Activated T-helper 1 cell treated with anti-CD3 and anti-CD28 coated beads, Interleukin-2, amount 50 U/mL, for 16 hours (primary cell): ENCODE measurements at places on chromosomes 11 and 22.

DNA sequence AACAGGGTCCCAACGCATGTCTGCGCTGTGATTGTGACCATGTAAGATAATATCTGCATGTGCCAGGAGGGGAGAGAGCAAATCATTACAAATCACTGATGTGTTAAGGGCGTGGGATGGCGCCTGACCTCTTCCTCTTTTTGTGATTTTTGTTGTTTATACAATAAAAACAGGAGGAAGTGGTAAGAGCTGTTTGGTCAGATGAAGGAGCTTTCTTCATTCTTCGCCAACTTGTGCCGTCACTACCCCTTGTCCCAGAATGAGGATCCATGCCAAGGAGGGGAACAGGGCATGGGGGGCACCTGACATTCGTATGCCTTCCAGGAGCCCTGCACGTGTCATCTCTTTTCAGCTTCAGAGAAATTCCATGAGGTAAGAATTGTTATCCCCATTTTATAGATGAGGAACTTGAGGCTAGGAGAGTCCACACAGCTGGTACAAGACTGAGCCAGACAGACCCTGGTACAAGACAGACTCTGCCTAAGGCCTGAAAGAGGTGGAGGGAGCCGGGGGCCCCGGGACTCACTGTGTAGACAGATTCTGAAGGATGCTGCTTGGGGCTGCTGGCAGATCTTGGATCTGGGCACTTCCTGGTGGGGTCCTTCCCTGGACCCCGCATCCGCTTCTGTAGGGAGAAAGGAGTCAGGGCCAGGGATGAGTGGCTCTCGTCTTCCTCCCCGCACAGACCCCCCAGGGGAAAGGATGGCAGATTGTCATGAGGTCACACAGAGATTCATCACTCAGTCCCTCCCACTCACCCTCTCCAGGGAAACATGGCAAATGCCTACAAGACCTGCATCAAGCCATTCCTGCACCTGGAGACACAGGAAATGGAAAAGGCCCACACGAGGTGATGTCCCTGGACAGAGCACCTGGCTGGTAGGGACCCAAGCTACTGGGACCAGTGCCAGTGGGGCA, 34.6 kb downstream of the NFAM1 start:
- no peak for DNase-seq

- DNase-seq, result no peak
These were observed 8.9 kb downstream of the RELT start for GRCh38 chr11:73384872-73385689.

DNA sequence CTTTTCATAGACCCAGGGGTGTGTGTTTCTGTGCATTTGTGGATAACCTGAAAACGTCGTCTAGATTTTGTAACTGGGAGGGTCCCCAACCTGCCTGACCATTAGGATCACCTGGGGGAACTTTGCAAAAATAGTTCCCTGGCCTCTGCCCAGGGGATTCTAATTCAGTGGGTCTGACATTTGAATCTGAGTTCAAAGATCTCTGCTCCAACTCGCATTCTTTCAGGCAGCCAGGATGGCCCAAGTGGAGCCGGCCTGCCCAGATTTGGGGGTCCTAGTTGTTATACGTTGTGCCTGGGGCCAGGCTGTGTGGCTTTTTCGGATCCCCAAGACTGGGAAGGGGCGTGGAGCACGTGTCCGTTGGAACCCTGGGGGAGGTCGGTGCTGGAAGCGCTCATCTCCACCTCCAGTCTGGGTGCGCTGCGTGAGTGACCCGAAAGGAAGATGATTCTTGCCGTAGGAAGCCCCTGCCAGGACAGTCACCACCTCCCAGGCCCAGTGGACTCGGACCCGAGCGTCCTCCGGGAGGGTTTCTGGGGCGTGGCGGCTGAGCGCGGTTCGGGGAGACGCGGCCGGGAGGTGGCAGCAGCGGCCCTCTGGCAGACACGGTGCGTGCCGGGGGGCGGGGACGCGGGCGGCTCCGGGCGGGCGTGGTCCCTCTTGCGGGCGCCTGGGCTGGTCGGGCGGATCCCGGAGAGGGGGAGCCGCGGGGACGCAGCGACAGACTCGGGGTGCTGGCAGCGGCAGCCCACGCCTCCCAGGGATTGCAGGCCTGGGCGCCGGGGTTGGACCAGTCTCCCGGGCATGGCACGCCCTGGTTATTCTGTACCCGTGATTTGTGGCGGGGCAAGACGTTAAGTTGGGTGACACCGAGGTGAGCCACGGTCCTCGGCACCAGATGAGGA, 29.2 kb upstream of the PLET1 start:
- peak; percentile 65 for DNase-seq

GRCh38 chr11:43582863-43583462, 97.6 kb upstream of the HSD17B12 start:
- no peak for DNase-seq

DNA sequence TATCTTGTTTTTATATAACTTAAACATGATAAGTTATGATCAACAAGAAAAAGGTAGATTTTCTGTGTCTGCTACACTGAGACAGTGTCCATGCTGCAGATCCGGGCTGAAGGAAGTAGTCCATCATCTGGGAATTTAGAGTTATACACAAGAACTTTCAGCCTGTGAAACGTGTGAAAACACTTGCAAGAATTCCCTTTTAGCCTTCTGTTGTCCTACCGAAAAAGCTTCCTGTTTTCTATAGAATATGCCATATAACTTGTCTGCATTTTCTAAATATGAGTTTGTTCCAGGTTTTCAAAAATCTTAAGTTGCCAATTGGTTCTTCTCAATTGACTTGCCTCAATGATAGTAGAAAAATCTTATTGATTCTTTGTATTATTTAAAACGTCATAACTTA, 64.4 kb upstream of the MYO18B start:
- DNase-seq, result no peak

- peak; percentile 24 for DNase-seq
These were observed 2.9 kb upstream of the GGT5 start for GRCh38 chr22:24247564-24248344.

GRCh38 chr11:66146940-66147339, 76.9 kb downstream of the PACS1 start:
- no peak for DNase-seq

- no peak for DNase-seq
These were observed 28.5 kb downstream of the CD44 start for GRCh38 chr11:35167426-35167954.

- DNase-seq, result no peak
These were observed 630 bp downstream of the PIK3IP1 start for GRCh38 chr22:31291481-31292235.

DNA sequence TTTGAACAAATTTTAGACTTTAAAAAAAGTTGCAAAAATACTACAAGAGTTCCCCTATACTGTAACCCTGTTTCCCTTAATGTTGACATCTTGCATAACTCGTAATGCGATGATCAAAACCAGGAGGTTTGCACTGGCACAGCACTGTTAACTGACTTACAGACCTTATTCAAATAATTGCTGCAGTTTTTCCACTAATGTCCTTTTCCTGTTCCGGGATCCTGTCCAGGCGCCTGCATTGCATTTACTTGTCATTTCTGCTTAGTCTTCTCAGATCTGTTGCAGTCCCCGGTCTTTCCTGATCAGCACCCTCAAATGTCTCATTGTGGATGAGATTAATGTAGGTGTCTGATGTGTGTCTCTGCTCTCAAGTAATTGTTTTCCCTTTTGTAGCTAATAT, 32.0 kb downstream of the APLP2 start:
- DNase-seq, result no peak

DNA sequence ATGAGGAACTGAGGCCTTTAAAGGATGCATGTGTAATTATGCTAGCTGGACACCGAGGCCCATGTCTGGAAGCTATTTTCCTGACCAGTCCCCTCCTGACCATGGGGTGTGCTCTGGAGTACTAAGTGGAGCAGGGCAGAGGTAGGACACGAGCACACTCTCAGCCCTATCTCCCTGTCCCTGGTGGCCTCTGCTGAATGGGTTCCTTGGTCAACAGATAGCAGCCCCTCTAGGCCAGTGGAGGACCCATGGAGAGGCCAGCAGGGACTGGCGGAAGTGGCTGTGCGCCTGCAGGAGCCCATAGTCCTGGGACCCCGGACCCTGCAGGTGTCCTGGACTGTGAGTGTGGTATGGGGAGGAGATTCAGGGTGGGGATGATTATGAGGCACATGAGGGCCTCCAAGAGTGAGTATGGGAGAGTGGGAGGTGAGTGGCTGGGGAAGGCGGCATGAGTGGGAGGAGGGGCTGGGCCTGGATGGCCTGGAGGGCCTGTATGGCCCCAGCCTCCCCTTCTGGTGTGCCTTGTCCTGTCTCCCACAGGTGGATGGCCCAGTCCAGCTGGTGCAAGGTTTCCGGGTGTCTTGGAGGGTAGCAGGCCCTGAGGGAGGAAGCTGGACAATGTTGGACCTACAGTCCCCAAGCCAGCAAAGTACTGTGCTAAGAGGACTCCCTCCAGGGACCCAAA, 9.5 kb downstream of the ROBO3 start:
- no peak for DNase-seq
